Activated CD4-positive, CD25-positive, alpha-beta regulatory T cell treated with anti-CD3 and anti-CD28 coated beads, Interleukin-2, amount 50 U/mL, for 72 hours (primary cell): ENCODE measurements at places on chromosomes 7 and 10.
A peak's percentile ranks its signal among the peaks of the same experiment; 100 is the strongest.

DNA sequence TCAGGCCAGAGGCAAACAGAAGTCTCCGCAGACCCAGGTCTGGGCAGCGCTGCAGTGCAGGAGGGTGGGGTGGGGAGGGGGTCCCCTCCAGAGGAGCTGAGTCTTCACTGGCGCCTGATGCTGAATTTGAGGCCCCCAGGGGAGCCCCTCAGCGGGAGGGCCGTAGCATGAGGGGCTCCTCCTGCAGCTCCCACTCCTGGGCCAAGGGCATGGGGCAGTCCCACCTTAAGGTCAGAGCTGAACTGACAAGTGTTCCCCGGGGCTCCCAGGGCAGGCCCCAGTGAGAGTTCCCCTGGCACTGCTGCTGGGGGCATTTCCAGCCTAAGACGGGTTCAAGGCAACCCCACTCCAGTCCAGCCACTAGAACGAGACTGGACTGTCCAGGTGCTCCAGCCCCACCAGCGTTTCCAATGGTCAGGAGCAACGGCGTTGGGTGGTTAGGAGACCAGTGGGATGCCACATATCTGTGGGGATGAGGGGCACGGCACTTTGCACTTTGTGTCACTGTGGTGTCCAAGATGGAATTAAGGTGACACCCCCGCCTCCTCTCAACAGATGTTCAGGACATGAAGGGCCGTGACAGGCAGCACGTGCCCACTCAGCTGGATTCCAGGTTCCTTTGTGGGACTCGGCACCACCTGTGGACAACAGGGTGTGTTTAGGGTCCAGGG is 139.1 kb downstream of the PTPRN2 start:
- no peak for DNase-seq

GRCh38 chr10:92640107-92640506 is 47.2 kb downstream of the KIF11 start:
- no peak for DNase-seq

- DNase-seq = no peak
These were observed 16.1 kb upstream of the TSPAN12 start for GRCh38 chr7:120874016-120874415.

GRCh38 chr10:29681676-29682448 is 47.1 kb upstream of the SVIL start:
- DNase-seq = peak; percentile 38

DNA sequence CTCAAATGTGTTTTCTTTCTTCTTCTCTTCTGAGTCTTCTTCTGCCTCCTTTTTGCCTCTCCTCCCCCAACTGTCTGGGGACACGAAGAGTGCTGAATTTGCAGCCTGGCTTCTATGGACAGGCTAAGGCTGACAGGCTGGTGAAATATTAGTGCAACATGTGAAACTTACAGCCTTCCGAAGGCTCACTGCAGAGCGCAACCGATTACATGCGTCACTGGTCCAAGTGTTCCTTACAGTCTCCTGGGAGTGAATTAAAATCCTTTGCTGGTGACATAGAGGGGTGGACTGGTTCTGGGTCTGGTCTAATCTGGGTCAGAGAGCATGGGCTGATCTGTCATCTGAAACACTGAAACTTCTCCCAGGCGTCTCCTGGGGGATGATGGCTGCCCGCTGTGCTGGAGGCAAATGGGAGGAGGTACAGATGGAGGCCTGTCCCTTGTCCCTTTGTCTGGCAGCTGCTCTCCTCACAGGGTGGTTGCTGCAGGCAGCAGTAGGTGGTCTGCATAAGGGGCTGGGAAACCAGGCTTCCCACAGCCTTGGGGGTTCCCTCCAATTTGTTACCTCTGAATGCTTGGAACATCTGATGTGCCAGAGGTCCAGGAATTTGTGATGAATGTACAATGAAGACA is 143.8 kb upstream of the BMPER start:
- no peak for DNase-seq

- no peak for DNase-seq
These were observed 67.5 kb upstream of the ARHGAP21 start for GRCh38 chr10:24791084-24791726.

GRCh38 chr7:96225251-96225650 is 96.6 kb downstream of the SLC25A13 start:
- DNase-seq = no peak

GRCh38 chr10:112819231-112819630 is 130.8 kb upstream of the TCF7L2 start:
- no peak for DNase-seq

GRCh38 chr7:129008645-129009414 is 46.1 kb downstream of the TNPO3 start:
- no peak for DNase-seq
